ENCODE measurements at places on chromosomes 2 and 18.
A peak's percentile ranks its signal among the peaks of the same experiment; 100 is the strongest.

GRCh38 chr2:109471658-109472057 is 142.1 kb downstream of the SEPTIN10 start:
- no peak for DNase-seq

DNA sequence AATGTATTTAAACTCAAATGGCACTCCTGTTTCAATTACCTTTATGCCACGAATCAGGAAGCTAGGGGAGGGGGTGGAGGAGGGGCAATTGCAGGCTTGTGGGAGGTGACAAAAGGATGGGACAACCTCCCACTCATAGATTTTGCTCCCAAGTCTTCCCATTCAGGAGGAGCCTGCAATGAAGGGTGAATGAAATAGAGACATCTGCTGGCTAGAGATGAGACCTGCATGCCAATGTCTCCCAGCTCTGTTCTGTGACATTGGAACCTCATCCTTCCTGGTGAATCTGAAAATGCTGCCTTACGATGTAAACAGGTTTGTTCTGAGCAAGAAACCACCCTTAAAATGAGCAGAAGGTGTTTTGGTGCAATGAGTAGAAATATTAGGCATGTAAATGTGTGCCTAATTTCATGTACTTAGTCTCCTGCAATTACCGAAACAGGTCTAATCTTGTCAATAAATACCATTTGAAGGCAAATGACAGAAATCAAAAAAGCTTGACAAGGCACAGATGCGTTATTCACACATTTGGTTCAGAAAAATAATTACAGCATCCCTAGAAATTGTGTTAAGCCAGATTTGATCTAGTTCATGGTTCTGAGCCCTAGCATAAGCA is 2.7 kb upstream of the PID1 start:
- no peak for DNase-seq

- DNase-seq, result no peak
Measured at GRCh38 chr18:78639006-78639950, 340.3 kb upstream of the SALL3 start.

- DNase-seq, result no peak
Measured at GRCh38 chr2:176642074-176642473, 372.8 kb downstream of the MTX2 start.

GRCh38 chr2:15494877-15495276 is 66.3 kb downstream of the NBAS start:
- no peak for DNase-seq

DNA sequence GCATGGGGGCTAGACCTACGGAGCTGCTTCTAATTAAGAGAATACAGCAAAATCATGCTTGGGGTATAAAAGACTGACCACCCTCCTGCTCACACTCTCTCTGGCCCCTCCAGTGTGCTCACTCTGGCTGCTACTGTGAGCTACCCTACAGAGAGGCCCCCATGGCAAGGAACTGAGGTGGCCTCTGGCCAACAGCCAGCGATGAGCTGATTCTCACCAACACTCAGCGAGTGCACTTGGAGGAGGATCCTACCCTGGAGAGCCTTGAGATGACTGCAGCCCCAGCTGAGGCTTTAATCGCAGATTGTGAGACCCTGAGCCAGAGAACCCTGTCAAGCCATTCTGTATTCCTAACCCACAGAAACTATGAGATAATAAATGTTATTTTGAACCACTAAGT is 88.2 kb downstream of the GFPT1 start:
- DNase-seq, result no peak

DNA sequence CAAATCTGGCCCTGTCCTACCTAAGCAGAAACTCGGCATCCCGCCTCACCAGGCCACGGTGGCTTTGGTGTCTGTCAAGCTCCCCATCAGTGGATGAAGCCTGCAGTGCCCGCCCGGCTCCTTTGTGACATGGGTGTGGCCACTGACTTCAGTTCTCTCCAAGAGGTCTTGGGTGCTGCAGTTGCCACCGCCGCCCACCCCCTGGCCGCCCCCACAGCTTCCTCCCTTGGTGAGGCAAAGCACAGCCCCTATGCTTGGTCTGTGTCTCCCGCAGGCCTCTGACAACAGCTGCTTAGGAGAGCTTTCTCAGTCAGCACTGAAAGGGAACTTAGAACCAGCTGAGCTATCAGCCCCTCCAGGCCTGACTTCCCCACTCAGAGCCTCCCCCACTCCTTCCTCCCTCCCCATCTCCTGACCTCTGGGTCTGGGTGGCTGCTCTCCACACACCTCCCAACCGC is 22.9 kb upstream of the GPR55 start:
- no peak for DNase-seq

DNA sequence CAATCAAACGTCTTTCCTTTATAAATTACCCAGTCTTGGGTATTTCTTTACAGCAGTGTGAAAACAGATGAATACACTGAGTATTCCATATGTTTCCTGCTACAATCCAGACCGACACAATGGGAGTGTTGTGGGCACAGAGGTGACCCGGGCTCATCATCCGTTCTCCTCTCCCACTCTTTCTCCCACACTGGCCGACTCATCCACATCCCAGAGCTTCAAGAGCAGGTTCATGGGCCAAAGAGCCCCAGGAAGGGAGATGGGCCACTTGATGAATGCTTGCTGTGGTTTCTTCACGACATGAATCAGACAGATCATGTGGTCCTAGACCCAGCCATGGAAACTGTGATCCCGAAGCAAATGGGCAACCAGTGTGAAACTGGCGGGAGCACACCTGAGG is 4.1 kb upstream of the COPS8 start:
- no peak for DNase-seq

GRCh38 chr2:98561018-98561417 is 47.3 kb downstream of the COA5 start:
- DNase-seq, result no peak

GRCh38 chr18:55228191-55228590 is 268.9 kb upstream of the CCDC68 start:
- DNase-seq, result no peak

DNA sequence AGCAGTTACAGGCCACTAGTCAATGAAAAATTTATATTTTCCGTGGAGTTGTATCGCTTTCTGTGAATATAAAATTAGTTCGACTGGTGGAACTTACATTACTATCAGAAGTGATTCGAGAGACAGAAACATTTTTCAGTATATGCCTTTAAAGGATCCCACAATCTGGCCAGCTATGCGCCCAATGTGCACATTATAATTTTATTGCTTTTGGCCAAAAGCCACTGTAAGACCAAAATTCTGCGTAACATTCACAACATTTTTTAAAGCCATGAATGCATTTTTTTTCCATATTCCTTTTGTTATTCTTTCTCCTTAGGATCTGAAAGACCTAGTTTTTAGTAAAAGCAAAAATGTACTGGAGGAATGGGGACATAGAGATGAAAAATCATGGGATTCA is 131.0 kb upstream of the CHAC2 start:
- DNase-seq, result no peak

GRCh38 chr18:22607284-22607635 is 189.5 kb upstream of the CTAGE1 start:
- no peak for DNase-seq

- DNase-seq, result no peak
Measured at GRCh38 chr2:18623782-18624181, 34.4 kb upstream of the NT5C1B start.

GRCh38 chr2:205557873-205558272 is 124.4 kb upstream of the NRP2 start:
- DNase-seq, result no peak

DNA sequence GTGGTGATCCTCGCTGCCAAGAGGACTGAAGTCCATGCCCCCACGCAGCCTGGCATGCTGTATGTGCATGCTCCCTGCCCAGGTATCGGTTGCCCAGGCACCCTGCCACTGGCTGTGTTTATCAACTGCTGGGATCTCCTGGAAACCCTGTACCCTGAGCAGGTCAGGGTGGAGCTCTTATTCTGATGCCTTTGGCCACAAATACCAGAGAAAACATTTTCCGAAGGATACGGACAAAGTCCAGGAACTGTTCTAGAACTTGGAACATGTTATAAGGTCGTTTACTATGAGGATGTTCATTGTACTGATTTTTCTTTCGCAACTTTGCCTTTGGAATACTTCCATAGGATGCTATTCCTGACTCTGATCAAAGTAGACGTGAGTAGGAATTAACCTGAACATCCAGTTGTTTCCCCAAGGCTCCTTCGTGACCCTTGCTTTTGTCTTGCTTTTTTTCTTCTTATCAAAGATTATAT is 55.2 kb downstream of the TMEM17 start:
- no peak for DNase-seq

GRCh38 chr18:36441426-36442240 is 144.1 kb downstream of the FHOD3 start:
- DNase-seq, result no peak

- DNase-seq, result no peak
Measured at GRCh38 chr2:11537951-11538350, 4.1 kb downstream of the GREB1 start.

GRCh38 chr18:49745045-49746014 is 68.0 kb downstream of the ACAA2 start:
- DNase-seq, result no peak

- no peak for DNase-seq
Measured at GRCh38 chr2:130826821-130827501, 9.8 kb upstream of the ARHGEF4 start.

- peak; percentile 71 for DNase-seq
Measured at GRCh38 chr2:9799729-9800632, 43.3 kb upstream of the TAF1B start.

- no peak for DNase-seq
Measured at GRCh38 chr2:159010963-159011362, 42.5 kb downstream of the TANC1 start.

GRCh38 chr2:146458585-146458984 is 1386.2 kb upstream of the ACVR2A start:
- no peak for DNase-seq

DNA sequence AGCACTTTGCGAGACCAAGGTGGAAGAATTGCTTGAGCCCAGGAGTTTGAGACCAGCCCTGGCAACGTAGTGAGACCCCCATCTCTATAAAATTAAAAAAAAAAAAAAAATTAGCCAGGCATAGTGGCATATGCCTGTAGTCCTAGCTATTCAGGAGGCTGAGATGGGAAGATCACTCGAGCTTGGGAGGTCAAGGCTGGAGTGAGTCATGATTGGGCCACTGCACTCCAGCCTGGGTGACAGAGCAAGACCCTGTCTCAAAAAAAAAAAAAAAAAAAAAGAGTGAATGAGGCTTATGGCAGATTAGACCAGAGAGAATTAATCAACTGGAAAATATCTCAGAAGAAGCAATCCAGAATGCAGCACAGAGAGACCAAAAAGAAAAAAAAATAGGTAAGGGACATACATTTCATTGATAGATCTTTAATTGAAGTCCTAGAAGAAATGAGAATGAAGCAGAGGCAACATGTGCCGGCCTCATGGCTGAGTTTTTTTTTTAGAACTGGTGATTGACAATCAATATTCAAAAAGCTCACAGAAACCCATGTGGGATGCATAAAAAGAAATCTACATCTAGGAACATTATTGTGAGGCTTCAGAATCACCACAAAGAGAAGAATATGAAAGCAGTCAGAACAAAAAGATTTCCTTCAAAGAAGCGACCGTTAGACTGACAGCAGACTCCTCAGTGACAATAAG is 32.2 kb upstream of the ELAC1 start:
- DNase-seq, result no peak

DNA sequence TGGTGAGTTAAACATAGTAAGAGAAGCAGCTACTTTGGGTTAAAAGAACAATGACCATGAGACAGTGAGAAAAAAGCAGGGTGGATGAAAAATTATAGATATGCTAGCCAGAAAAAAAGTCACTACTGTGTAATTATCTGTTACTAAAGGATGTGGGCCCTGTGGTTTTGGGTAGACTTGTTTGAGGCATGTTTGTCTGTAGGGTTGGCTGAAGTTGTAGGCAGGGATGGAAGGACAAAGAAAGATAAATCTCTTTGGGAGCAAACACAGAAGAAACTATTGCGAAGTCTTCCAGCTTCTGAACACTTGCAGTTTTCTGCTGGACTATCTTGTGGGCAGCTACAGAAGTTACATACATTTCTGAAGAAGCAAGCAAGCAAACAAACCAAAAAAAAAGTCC is 28.2 kb downstream of the RND3 start:
- DNase-seq, result no peak

DNA sequence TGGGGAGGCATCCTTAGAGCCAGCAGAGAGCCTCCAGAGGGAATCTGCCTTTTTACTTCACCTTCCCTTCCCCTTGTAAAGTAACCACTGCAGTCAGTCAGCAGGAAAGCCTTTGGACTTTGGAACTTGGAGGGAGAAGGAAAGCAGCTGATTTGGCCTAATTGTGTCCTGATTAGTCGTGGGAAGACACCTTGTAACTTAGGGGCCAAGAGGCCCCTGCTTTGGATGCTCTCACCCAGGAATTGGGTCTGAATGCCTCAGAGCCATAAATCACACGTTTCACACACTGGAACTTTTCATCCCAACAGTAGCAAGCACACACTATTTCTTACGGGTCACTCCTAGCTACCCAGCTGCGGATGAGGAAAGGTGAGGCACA is 81.0 kb upstream of the PPM1B start:
- DNase-seq, result no peak

GRCh38 chr2:40511661-40512213 is 59.8 kb upstream of the SLC8A1 start:
- DNase-seq, result no peak

DNA sequence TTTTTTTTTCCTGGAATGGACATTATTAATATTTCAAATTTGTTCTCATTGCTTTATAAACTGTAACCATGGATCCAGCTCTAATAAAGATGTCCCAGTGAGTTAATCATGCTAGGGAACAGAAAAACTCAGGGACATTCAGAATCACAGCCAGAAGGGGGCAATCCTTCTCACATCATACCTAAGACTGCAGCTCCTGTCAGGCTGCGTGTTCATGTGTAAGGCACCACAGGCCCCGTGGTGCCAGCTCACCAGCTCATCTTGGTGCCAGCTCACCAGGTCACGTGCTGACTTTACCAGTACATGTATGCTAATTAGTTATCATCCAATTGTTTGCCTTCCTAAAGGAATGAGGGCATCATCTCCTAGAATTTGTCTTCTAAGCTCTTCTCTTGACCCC is 84.7 kb upstream of the NEDD4L start:
- no peak for DNase-seq

GRCh38 chr2:237574894-237575868 is 8.8 kb downstream of the PRLH start:
- DNase-seq, result no peak

- DNase-seq, result no peak
Measured at GRCh38 chr2:231710799-231711676, 2.7 kb downstream of the PTMA start.

GRCh38 chr2:170361090-170361936 is 183.4 kb downstream of the MYO3B start:
- peak; percentile 12 for DNase-seq

Measured in stimulated activated CD8-positive, alpha-beta memory T cell treated with anti-CD3 and anti-CD28 coated beads, Interleukin-4, amount 100 ng/mL, for 1 hour (primary cell).